ENCODE measurements at places on chromosomes 11 and 22.

DNA sequence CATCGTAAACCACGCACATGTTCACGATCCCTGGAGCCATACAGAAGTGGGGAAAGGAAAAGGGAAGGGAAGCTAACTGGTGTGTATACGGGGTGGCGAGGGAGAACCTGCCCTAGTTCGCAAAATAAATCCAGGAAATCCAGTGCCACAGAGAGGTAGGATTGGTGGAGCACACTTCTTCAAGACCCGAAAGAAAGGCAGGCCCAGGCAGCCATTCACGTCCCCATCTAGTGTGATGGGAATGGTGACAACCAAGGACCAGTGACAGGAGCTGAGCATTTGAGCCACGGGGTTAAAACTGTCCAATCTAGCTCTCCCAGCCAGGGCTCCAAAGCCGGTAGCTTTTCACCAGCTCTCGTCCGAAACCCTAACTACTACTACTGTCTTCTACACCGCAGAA lies 53.7 kb downstream of the IGSF9B start:
- DNase-seq: no peak

DNA sequence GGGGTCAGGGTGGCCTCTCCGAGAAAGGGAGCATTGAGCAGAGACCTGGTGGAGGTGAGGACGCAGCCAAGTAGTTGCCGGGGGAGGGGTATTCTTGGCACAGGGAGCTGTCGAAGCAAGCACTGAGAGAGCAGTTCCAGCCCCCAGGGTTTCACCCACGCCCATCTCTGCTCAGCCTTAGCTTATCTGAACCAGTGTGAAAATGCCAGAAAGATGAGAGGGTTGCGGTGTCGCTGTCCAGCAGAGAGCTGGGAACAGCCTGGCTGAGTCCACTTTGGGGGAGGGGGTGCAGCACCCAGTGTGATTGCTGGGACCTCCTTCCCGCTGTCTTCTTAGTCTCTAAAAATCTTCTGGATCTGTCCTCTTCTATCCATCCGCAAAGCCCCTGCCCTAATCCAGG lies 123.3 kb upstream of the TBCEL start:
- no peak for DNase-seq

DNA sequence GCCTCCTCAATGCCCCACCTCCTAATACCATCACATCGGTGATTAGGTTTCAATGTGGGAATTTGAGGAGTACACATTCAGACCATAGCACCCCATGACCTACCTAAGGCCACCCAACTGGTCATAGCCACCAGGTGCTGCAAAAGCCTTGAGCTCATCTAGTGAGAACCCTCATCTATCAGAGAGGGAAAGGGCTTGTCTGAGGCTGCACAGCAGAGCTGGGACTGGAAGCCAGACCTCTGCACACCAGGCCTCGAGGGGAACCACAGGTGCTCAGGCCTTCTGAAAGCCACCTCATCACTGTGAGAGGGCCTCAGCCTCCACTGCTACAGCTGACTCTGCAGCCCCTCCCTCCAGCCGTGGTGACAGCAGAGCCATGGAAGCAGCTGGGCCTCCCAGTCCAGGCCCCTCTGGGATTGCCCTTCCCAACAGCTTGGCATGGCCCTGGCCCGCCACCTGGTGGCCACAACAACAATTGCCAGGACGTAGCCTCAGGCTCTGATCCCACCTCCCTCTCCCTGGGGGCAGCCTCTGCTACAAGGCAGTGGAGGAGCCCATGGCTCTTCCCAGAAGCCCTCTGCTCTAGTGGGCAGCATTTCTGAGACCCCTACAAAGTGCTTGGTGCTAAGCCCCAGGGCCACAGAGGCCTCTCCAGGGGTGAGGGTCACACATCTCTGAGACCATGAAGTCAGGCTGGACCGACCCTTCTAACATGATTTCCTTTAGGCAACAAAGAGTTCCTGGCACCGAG lies 41.0 kb upstream of the PRDM11 start:
- peak; percentile 75 for DNase-seq

DNA sequence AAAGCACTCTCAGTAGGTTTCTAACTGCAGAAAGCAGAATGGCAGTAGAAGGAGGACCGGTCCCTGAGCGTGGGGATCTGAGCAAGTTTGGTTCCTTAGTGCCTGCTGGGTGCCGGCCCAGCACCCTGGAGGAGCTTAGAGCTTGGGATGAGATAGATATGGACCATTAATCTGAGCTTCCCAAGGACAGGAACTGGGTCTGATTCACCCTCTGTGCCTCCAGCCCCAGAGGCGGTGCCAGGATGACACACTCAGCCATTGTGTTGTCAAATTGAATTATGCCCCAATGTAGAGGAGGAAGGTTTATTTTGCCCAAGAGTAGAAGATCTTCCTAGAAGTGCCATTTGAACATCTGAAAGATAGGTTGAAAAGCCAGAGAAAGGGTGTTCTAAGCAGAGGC lies 4.3 kb downstream of the ZC3H7B start:
- peak; percentile 34 for DNase-seq

GRCh38 chr22:30247561-30247960 lies 1.0 kb upstream of the LIF start:
- no peak for DNase-seq

- no peak for DNase-seq
These were observed 27.5 kb upstream of the CHST1 start for GRCh38 chr11:45692808-45693453.

DNA sequence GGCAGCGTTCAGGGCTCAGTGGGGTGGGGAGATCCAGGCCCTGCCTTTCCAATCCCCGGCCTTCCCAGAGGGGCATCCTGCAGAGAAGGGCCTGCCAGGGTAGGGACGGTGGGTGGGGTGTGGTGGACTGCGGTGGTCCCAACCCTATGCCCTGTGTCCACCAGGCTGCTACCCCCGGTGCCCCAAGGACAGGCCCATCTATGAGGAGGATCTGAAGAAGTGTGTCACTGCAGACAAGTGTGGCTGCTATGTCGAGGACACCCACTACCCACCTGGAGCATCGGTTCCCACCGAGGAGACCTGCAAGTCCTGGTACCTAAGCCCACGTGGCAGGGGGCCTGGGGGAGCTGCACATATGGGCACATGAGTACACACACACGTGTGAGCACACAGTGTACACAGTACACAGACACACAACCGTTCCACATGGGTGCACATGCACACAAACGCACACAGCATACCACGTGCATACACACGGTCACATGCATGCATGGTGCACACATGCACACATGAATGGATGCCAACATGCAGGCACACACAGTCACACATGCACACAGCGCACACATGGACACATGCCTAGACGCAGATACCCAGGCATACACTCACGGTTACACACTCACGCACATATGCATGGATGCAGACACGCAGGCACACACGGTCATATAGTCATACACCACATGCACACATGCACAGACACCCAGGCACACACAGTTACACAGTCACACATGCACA lies 16.1 kb downstream of the MUC2 start:
- DNase-seq: no peak

- DNase-seq: no peak
These were observed 56.8 kb downstream of the EMSY start for GRCh38 chr11:76501526-76502202.

DNA sequence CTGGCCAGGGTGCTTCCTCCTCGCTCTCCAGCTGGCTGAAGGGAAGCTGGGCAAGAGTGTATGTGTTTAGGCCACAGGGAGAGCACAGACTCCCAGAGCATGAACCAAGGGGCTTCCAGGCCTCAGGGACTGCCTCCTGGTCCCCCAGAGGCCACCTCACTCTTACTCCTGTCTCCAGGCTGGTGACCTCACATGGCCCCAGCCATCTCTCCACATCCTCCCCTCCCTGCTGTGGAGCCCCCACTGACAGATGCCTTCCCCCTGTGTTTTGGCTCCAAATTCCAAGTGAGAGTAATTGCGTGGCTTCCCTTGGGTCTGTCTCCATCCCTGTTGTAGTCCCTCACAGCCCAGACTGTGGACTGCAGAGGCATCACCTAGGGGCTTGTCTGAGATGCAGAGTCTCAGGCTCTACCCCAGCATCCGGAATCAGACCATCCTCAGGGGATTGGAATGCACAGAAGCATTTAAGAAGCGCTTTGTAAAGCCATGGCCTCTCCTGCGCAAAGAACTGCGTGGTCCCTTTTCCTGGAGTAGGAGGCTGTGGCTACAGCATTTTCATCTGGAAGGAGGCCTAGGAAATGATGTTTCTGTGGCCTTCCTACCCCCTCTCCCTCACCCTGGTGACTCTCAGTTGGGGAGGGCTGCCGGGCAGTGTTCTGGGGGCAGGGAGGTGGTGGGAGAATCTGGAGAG lies 91.1 kb downstream of the ATXN10 start:
- DNase-seq: no peak

DNA sequence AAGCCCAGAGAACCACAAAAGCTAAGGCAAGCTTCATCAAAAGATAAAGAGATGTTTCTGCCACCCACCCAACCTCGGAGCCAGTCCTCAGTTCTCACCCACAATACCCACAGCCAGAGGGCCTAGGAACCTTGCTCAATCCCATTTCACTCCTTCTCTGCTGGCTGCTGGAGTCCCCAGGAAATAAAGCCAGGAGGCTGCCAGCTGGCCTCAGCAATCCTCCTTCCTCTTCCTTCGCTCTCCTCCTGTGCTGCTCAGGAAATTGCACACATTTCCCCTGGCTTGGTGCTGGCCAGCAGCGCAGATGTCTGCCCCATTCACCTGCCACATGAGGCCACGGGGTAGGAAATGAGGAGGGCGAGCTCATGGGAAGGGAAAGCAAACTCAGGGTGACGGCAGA lies 91.8 kb upstream of the LDLRAD3 start:
- DNase-seq: peak; percentile 42

GRCh38 chr11:118697346-118697745 lies 17.9 kb upstream of the TREH start:
- DNase-seq: no peak

- DNase-seq: no peak
These were observed 10.0 kb downstream of the TSPAN18 start for GRCh38 chr11:44736791-44737190.

DNA sequence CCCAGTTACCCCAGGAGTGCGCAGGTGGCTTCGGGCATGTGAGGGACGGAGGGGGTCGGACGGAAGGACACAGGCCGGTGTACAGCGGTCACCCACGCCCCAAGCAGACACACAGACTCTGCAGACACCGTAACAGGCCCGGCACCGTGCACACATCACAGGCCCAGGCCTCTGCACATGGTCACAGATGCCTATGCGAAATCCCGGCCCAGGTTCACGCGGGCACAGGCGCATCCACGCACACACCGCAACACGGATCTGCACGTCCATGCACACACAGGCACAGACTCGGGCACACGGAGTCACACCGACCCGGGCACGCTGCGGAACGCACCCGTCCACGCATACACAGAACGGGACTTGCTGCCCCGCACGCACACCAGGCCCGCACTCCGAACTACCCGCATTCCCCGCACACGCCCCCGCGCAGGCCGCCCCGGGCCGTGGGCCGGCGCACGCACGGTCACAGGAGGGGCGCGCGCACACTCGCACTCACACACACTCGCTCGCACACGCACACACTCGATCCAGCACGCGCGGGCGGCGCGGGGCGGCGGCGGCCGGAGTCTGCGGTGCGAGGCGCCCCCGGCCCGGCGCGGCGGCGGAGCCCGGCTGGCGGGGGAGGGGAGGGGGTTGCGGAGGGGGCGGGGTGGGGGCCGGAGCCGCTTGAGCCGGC lies at the start of gene MGAT3:
Gene MGAT3 (plus strand): TSS at position 491 of the 676 bp plus-strand sequence. CDS start 30,336 bp downstream, outside the sequence.
- DNase-seq: no peak

DNA sequence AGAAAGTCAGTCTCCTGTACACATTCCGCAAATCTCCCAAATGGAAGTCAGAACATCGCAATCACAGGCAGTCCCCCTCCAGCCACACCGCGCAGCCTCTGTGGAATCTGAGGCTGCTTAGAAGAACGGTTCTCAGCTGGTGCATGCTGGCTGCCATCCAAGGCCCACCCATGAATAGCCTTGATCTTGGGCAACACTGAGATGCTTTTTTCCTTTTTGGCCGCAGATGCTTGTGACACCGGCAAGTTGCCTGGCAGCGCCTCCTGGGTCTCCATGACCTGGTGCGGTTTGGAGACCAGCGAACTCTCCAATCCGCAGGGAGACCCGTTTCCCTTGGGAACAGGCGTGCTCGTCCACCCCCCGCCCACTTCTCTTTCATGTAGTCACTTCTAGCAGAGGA lies 26.3 kb upstream of the PHF21B start:
- no peak for DNase-seq

- DNase-seq: peak; percentile 71
These were observed 41.8 kb upstream of the AMPD3 start for GRCh38 chr11:10413268-10413667.

- no peak for DNase-seq
These were observed 7.9 kb downstream of the RNF169 start for GRCh38 chr11:74756571-74756970.

GRCh38 chr11:75800728-75801361 lies 14.2 kb upstream of the UVRAG start:
- DNase-seq: no peak

- peak; percentile 54 for DNase-seq
These were observed 48.3 kb downstream of the FAM83F start for GRCh38 chr22:40043081-40043480.

DNA sequence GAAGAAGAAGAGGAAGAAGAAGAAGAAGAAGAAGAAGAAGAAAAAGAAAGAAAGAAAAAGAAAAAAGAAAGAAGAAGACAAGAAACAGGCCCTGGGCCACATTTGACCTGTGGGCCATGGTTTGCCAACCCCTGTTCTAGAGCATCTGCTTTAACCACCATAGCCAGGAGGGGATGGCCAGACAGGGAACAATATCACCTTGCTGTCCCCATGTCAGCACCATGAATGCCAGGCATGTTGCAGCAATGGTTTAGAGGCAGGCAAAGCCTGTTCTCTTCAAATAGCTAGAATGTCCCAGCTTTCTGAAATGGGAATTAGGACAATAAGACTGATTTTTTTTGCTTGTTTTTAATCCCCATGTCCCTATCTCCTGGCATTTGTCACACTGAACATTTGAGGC lies 338.6 kb upstream of the PLET1 start:
- DNase-seq: no peak

DNA sequence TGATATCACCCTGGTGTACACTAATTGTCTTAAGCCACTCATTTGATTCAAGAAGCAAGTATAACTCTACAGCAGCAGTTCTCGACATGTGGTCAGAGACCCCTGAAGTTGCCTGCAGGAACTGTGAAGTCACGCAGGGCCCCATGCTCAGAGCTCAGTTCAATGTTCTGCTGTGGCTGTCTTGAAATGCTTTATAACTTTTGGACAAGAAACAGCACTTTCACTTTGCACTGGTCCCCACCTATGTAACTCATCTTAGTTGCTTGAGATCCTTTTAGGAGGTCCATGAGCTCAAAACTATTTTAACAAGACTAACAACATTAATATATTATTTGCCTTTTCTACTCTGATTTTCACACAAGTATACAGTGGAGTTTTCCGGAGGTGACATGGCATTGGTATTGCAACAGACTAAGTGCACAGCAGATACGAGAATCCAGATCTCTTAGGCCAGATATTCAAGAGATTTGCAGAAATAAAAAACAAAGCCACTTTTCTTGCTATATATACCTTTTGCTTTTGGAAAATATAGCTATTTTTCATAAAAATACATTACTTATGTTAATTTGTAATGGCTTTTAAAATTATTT lies 64.8 kb downstream of the PRR5L start:
- DNase-seq: peak; percentile 47

- peak; percentile 61 for DNase-seq
These were observed 784 bp upstream of the SYNGR1 start for GRCh38 chr22:39348909-39349505.

GRCh38 chr11:88404932-88405710 lies 67.6 kb upstream of the CTSC start:
- peak; percentile 67 for DNase-seq

- no peak for DNase-seq
These were observed 396.6 kb downstream of the NELL1 start for GRCh38 chr11:21066030-21066429.

- DNase-seq: no peak
These were observed 19.4 kb downstream of the GRAP2 start for GRCh38 chr22:39920134-39920743.

GRCh38 chr11:107928767-107929507 lies 689 bp downstream of the RAB39A start:
- DNase-seq: peak; percentile 83

Measured in suppressor macrophage treated with lipopolysaccharide for 1 hour (primary cell).